ENCODE measurements at places on chromosomes 12 and 14.

DNA sequence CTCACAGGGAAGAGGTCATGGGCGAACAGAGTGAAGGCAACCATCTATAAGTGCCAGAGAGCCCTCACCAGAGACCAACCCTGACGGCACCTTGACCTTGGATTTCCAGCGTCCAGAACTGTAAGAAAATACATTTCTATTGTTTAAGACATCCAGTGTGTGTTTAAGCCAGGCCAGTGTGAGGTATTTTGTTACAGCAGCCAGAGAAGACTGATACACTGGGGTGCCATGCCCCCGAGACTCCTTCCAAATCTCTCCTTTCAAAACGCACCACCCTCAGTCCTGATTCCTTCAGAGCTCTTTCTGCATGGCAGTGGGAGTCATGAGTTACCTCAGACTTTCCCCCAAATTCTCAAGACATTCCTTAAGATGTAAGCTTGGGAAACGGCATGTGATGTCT lies 2.5 kb upstream of the SERPINA5 start:
- no peak for DNase-seq

- DNase-seq, result no peak
These were observed 76.3 kb downstream of the GRIP1 start for GRCh38 chr12:66602483-66603143.

- DNase-seq, result no peak
These were observed 179.0 kb upstream of the IGF1 start for GRCh38 chr12:102659200-102659911.

GRCh38 chr12:80087486-80088213 lies 11.7 kb upstream of the OTOGL start:
- DNase-seq, result no peak

- DNase-seq, result no peak
These were observed 130.8 kb downstream of the LMNTD1 start for GRCh38 chr12:25422241-25422640.

DNA sequence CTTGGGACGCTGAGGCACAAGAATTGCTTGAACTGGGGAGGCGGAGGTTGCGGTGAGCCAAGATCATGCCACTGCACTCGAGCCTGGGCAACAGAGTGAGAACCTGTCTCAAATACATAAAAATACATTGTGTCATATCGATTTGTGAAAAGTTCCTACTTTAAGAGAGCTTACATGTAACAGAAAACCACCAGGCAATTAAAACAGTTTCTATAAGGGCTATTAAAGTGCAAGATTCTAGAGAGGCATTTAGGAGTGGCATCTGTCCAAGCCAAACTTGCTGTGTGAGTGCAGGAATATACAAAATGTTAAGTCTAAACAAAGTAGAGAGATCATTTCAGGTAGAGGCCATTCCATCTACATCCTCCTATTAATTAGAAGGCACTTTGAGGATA lies 1.7 kb upstream of the NEK9 start:
- no peak for DNase-seq

GRCh38 chr14:50344116-50344775 lies 32.1 kb downstream of the DMAC2L start:
- DNase-seq, result peak; percentile 48

All from GM20000 (cell line).